ACHN (cell line): ENCODE measurements at places on chromosomes 3 and 15.
A peak's percentile ranks its signal among the peaks of the same experiment; 100 is the strongest.

DNA sequence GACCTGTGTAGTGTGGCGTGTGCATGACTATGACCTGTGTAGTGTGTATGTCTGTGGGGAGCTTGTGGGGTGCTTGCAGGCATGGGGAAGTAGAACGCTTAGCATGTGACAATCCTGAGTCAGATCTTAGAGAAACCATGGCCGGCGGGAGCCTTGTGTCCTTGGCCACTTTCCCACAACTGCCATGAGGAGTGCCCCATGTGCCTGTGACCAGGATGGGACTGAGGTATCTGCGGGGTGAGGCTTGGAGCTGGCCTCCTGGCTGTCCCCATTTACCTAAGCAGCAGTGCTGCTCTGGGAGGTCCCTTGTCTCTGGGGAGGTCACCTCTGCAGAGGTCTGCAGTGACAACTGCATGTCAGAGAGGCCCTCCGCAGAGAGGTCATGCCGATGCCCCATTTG, 23.6 kb downstream of the TRPM1 start:
- no peak for DNase-seq

GRCh38 chr3:15630646-15631350, 29.3 kb downstream of the BTD start:
- DNase-seq: peak; percentile 47

- DNase-seq: peak; percentile 54
Observed at GRCh38 chr3:152183473-152183872, 85.3 kb upstream of the MBNL1 start.

DNA sequence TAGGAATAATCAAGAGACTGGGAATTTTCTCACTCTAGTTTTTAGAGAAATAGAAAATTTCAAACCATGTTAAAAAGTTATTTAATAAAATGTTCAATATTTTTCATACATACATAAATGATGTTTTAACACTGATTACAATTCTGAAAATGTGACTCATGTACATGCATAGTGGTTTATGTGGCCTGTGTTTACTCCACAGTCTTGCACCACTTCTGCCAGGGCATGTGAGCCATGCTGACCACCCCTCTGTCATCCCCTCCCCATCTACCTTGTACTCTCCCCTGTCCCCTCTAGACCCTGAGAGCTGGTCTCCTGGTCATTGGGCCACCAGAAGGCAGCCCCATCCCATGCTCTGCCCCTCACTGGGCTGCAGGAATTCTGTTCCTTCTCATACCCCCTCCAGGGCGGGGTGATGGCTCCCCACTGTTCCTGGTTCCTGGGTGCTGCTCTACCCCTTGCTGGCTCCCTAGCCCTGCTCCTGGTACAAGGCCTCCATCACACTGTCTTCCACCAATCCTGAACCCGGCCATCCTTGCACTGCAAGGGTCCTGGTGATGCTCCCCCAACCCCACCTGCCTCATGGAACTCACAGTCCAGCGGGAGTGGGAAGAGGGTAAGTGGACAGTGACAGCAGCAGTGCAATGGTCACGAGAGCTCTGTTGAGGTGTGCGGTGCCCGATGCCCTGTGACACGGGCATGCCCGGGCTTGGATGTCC, 24.2 kb upstream of the SLC41A3 start:
- no peak for DNase-seq
